Glomerular endothelial cell (primary cell): ENCODE measurements at places on chromosomes 1 and 21. TPM values are rescaled to one million over a fixed set of nuclear protein-coding genes. Genes with fewer than 3 reads are reported as not detected.

Gene SYT2
- total RNA-seq = not detected in 2 replicates

Gene C8B
- not detected in 2 replicates for total RNA-seq

Gene GJA9
- total RNA-seq = not detected in 2 replicates

Gene BRINP3
- total RNA-seq = not detected in 2 replicates

Gene RAB3GAP2
- total RNA-seq = 21.4 and 28.9 TPM in 2 replicates

Gene TDRD5
- total RNA-seq = not detected in 2 replicates

Gene AGT
- not detected in 2 replicates for total RNA-seq

Gene FHAD1
- total RNA-seq = 0.34 TPM in 1 of 2 replicates, not detected in the other

Gene CCT3
- total RNA-seq = 298 and 380 TPM in 2 replicates

Gene CFHR5
- not detected in 2 replicates for total RNA-seq

Gene ARHGEF10L
- 16.6 and 20.4 TPM in 2 replicates for total RNA-seq

Gene LCE1E
- total RNA-seq = not detected in 2 replicates

Gene UBXN10
- 0.06 and 0.24 TPM in 2 replicates for total RNA-seq

Gene C1QC
- not detected in 2 replicates for total RNA-seq

Gene GJB3
- total RNA-seq = 0.35 and 0.87 TPM in 2 replicates

Gene SYNC
- total RNA-seq = 17.6 and 23.9 TPM in 2 replicates

Gene PRAMEF5
- total RNA-seq = not detected in 2 replicates

Gene C4BPA
- not detected in 2 replicates for total RNA-seq

Gene KISS1
- 8.0 TPM in 1 of 2 replicates, not detected in the other for total RNA-seq

Gene EVI5
- total RNA-seq = 23.7 and 28.2 TPM in 2 replicates

Gene HSD3B2
- not detected in 2 replicates for total RNA-seq

Gene CDC20
- total RNA-seq = 15.2 and 38.9 TPM in 2 replicates

Gene DPH2
- 19.4 and 26.7 TPM in 2 replicates for total RNA-seq

Gene PRELP
- not detected in 2 replicates for total RNA-seq

Gene APCS
- total RNA-seq = not detected in 2 replicates

Gene MMEL1
- total RNA-seq = 0.15 and 0.93 TPM in 2 replicates

Gene KLHL21
- total RNA-seq = 31.5 and 41.0 TPM in 2 replicates

Gene MPL
- total RNA-seq = not detected in 2 replicates

Gene WNT9A
- 2.8 and 3.7 TPM in 2 replicates for total RNA-seq

Gene PLA2G2E
- total RNA-seq = not detected in 2 replicates

Gene HORMAD1
- total RNA-seq = 0.47 TPM in 1 of 2 replicates, not detected in the other

Gene TMEM9
- 66.0 and 80.0 TPM in 2 replicates for total RNA-seq

Gene SDHC
- 69.4 and 92.9 TPM in 2 replicates for total RNA-seq

Gene THBS3
- 12.5 and 18.2 TPM in 2 replicates for total RNA-seq

Gene KIF17
- 9.3 and 16.3 TPM in 2 replicates for total RNA-seq

Gene MAP1LC3C
- total RNA-seq = 0.92 TPM in 1 of 2 replicates, not detected in the other

Gene FBLIM1
- 191 and 231 TPM in 2 replicates for total RNA-seq

Gene OR2L5
- not detected in 2 replicates for total RNA-seq

Gene CHIA
- total RNA-seq = not detected in 2 replicates

Gene PIAS3
- 28.8 and 37.5 TPM in 2 replicates for total RNA-seq

Gene CR1
- total RNA-seq = not detected in 2 replicates

Gene AMY2A
- not detected in 2 replicates for total RNA-seq

Gene HENMT1
- total RNA-seq = 2.7 and 3.0 TPM in 2 replicates

Gene TTC24
- not detected in 2 replicates for total RNA-seq

Gene RAB3B
- total RNA-seq = 10.2 and 11.4 TPM in 2 replicates
